ENCODE measurements at places on chromosomes 12 and 14.

GRCh38 chr14:94175011-94175745 lies 1.1 kb downstream of the PPP4R4 start:
- no peak for DNase-seq

GRCh38 chr14:89881839-89882238 lies 72.7 kb downstream of the EFCAB11 start:
- DNase-seq, result no peak

DNA sequence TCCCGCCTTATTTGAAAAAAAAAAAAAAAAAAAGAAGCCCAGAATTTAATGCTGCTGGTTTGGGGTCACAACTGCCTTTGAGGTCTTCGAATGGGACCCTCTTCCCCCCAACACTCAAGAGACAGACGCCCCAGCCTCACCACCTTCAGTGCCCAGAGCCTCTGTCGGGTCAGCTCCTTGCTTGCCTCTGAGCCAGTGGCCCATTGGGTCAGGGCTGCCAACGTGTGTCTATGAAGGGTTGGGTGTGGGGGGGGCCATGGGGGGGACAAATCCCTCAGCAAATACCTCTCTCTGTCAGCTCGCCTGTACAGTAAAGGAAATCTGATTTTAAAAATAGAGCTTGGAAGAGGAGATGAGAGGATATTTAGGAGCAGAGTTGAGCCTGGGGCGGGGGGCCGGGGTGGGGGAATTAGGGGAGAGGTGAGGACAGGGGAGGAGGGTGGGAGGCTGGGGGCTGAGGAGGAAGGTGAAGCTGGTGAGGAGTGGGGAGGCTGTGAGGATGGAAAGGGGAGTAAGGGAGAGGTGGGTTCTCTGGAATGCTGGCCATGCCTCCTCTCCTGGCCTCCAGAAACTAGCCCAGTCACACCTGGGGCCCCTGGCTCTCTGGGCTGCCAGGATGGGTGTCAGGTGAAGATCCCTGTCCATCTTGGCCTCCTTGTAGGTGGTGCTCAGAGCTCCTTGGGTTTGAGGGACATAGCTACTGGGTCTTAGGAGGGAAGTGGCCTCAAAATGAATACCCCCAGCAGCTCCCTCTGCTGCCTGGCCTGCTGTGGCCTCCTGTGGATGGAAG lies 13.3 kb downstream of the RTL1 start:
- DNase-seq, result no peak

- DNase-seq, result no peak
These were observed 163.1 kb downstream of the PHLDA1 start for GRCh38 chr12:75868501-75868900.

- DNase-seq, result no peak
These were observed 203.1 kb downstream of the PTPRO start for GRCh38 chr12:15525441-15525840.

- peak; percentile 6 for DNase-seq
These were observed 33.8 kb upstream of the PWP1 start for GRCh38 chr12:107651571-107652449.

All from renal cortical epithelial cell (primary cell).